ENCODE measurements at places on chromosomes 11 and 22.

- no peak for DNase-seq
These were observed 4.3 kb downstream of the SLC43A3 start for GRCh38 chr11:57422669-57423068.

- DNase-seq, result no peak
These were observed 21.3 kb downstream of the SIK2 start for GRCh38 chr11:111623527-111624030.

- DNase-seq, result no peak
These were observed 59.3 kb upstream of the NECTIN1 start for GRCh38 chr11:119788096-119788883.

DNA sequence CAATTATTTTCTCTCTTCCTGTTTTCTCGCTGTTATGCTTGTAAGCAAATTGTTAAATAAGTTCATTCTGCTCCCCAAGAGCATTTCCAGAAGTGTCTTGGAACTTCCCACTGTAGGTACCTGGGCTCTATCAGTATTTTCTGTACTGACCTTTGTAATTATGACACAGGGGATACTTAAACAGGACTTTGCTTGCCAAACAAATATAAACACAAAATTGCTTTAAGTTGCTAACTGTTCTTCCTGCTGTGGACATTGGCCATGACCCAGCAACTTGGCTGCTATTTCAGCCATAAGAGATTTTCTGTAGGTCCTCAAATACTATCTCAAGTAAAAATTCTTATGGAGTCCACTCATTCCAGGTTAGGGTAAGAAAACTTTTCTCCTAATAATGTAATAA is 30.1 kb downstream of the SYT9 start:
- no peak for DNase-seq

GRCh38 chr22:32018056-32018455 is 25.0 kb upstream of the SLC5A1 start:
- DNase-seq, result no peak
